ENCODE measurements at places on chromosomes 7 and 10.

- DNase-seq, result no peak
Measured at GRCh38 chr10:5533098-5533731, 8.5 kb downstream of the CALML3 start.

GRCh38 chr7:22005151-22005550, 59.5 kb upstream of the CDCA7L start:
- DNase-seq, result no peak

GRCh38 chr7:157337316-157338149, 729 bp downstream of the DNAJB6 start:
- DNase-seq, result peak; percentile 79

- peak; percentile 35 for DNase-seq
Measured at GRCh38 chr7:105429746-105430612, 41.3 kb upstream of the SRPK2 start.

DNA sequence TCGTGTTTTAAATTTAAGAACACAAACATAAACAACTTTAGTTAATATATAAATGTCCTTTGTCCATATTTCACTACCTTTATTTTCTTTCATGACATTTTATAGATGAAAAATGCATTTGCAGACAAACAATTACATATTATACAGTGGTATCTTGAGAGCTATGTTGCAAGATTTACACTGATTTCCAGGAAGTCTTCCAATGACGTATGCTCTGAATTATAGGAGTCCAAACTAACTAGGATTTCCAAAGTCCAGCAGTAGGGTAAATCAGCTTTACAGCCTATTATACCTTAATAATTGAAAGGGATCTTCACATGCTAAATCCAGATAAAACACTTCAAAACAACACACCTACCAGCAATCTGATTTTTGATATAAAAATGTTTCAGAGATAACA, 69.4 kb downstream of the HYCC1 start:
- no peak for DNase-seq

- no peak for DNase-seq
Measured at GRCh38 chr7:130886438-130887135, 152.6 kb upstream of the KLF14 start.

DNA sequence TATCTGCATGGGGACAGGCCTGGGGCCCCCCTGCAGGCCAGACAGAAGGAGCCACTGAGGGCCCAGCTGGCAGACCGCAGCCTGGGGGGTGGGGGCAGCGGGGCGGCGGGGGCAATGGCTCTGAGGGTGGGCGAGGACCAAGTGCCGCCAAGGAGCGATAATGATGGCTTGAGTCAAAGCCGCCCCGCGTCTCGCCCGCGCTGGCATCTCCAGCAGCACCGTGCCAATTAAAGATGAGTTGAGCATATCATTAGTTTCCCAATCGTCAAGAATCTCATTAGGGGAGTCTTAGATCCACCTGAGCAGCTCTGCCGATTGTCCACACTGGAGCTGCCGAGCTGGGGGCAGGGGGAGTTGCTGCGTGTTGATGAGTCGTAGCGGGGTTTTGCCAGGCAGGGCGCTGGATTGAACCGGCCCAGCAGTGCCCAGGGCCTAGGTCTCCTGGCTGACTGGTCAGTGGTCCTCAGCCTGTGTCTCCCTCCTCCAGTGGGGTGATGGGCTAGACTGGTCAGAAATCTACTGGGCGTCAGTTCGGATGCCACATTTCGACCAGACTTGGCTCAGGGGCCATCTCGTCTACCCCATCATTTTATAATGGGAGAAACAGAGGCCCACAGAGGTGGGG, 41.0 kb upstream of the PSMG3 start:
- DNase-seq, result no peak

GRCh38 chr10:116168329-116168728, 104.7 kb downstream of the GFRA1 start:
- no peak for DNase-seq

DNA sequence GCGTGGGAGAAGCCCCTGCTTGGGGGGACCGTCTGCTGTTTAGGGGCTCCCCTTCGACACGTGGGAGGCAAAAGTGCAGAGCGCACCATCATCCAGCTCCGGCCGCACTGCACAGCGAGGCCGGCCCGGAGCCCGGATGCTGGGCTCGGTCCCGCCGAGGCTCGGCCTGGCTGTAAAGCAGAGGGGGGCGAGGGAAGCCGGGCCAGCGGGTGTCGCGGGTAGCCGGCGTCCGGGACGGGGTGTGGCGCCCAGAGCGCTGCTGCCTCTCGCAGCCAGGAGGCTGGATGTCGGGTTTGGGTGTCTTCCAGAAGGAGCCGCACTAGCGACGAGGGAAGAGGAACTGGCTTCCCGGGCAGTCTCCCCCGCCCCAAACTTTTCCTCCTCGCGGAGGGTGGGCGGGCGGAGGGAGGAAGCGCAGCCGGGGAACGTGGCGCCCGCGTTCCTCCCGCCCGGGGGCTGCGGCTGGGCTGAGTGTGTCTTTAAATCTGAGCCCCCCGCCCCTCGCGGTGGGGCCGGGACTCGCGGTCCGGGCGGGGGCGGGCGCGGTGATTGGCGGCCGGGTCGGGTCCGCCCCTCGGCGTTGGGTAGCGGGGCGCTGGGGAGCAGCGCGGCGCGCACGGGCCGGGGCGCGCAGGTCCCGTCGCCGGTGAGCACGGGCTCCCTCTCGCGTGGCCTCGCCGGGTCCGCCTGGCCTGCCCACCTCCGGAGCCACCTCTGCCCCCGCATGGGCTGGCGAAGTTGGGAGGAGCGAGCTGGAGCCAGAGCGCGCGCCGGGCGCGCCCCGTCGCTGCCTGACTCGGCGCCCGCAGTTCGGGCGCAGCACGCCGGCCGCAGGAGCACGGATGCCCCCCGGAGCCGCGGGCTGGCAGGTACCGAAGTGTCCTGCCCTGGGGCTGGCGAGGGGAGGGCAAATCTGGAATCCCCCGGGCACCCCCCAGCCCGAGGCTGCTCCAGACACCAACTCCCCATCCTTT, at the start of gene PALD1:
Gene PALD1, plus strand, starts transcription at position 577 of the 974 bp plus-strand sequence. CDS start 47,185 bp downstream, outside the sequence.
- DNase-seq, result peak; percentile 64

DNA sequence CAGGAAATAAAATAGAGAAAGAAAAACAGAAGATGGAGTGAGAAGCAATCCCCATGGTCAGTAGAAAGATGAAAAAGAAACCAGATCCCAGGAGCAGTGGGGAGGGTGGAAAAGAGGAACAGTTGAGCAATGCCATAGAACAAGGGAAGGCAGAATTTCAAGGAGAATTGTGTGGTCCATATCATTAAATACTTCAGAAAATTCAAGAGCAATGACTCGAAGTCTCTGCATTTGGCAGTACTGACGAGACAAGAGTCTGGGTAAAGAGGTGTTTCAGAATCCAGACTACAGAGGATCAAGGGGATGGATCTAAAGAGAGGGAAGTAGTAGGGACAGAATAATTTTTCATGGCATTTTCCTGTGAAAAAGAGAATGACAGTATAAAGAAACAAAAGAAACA, 512.6 kb downstream of the PHTF2 start:
- DNase-seq, result no peak

- no peak for DNase-seq
Measured at GRCh38 chr10:43253461-43254198, 13.2 kb downstream of the RASGEF1A start.

- no peak for DNase-seq
Measured at GRCh38 chr10:47421057-47421952, 37.2 kb upstream of the ZNF488 start.

DNA sequence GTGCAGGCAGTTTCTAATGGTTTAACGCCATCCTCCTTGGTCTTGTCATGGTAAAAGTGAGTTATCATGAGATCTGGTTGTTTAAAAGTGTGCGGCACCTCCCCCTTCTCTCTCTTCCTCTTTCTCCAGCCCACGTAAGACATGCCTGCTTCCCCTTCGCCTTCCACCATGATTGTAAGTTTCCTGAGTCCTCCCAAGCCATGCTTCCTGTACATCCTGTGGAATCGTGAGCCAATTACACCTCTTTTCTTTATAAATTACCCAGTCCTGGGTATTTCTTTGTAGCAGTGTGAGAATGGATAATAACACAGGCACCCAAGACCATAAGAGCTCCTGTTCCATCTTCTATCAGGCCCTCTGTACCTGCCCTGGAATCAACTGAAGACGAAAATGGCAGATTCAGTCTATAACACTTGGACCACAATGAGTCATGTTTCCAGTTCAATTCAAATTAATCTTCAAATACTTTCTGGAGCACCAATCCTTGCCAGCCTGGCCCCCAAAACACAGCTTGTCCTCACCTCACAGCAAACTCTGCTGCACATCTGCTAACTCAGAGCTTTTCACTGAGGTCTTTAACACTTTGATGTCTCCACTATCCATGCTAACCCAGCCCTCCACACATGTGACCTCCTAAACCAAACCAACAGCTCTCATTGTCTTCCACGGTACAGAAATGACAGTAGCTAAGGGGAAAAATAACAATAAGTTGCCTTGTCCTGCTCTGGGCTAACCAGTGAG, 73.2 kb downstream of the SFMBT2 start:
- DNase-seq, result peak; percentile 38

DNA sequence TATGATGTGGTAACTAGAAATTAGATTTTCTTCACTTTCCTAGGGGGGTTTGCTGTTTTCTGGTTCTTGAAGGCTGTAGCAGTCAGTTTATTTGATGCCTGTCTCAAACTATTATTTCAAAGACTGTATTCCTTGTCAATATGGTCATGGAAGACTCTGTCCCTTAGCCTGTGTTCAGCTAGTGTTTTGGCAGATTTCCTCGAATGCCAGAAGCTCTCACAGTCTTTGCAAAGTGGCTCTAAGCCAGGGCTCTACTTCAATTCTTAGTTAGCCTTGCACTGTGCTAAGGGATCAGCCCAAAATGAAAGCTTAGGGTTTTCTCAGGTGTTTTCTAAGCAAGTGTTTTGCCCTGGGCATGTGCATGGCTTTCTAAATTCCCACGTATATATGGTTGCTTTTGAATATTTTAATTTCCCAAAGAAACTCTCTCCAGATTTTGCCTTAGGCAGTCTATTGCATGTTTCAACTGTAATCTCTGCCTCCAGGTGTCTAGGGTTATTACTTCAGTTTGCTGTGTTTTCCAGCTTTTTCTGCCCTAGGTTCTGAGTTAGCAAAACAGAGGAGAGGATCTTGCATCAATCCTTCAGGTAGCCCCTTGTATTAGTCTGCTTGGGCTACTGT, 7.2 kb upstream of the C1GALT1 start:
- no peak for DNase-seq

DNA sequence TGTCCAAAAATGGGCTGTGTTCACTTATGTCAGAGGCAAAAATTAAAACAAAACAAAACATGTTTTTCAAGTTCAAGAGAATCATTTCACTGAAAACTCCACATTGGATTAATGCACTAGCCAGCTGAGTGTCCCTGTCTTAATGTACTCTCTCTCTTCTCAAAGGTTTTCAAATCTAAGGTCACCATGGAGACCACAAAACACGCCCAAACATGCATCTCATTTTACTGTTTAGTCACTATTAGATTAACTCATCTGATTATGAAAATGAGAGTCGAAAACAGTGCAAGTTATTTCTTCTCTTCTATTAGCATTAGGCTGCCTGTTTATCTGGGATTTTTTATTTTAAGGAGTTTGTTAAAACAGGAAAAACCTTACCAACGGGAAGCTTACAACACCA, 70.8 kb upstream of the ASAH2 start:
- no peak for DNase-seq

All from activated naive CD8-positive, alpha-beta T cell treated with anti-CD3 and anti-CD28 coated beads, Interleukin-2, amount 50 U/mL, for 24 hours (primary cell).